ENCODE measurements at places on chromosomes 3 and 15.

- DNase-seq: no peak
Observed at GRCh38 chr3:131850223-131850622, 184.6 kb downstream of the CPNE4 start.

DNA sequence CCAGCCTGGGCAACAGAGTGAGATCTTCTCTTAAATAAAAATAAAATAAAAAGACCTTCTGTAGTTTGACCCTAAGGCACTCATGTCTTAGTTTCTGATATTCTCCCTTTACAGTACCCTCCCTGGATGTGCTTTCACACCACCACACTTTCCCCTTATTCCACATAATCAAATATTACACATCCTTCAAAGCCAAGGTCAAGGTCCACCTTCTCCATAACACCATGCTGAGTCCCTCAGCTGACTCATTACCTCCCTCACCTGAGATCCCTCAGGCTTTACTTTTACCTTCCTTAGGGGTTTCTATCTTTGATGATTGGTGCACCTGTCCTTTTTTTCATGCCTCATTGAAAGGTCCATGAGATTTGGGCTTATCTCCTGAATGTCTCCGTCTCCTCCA is 25.5 kb upstream of the MNS1 start:
- DNase-seq: no peak

DNA sequence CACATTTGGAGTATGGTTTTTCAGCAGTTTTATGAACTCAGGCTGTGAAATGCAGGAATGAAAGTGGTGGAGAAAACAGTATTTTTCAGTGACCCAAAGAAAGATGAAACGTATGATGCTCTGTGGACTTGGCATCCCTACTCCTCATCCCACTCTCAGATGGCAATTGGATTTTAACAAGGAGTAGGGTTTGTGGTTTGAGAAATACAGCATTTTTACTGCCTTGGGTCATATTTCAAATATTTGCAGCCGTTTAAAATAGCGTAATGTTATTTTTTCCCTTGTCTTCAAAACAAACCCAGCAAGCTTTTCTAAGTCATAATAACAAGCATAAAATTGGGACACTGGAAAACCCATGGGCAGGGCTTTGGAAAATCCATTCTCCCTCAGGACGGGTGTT is 117.2 kb upstream of the LRIG1 start:
- no peak for DNase-seq

DNA sequence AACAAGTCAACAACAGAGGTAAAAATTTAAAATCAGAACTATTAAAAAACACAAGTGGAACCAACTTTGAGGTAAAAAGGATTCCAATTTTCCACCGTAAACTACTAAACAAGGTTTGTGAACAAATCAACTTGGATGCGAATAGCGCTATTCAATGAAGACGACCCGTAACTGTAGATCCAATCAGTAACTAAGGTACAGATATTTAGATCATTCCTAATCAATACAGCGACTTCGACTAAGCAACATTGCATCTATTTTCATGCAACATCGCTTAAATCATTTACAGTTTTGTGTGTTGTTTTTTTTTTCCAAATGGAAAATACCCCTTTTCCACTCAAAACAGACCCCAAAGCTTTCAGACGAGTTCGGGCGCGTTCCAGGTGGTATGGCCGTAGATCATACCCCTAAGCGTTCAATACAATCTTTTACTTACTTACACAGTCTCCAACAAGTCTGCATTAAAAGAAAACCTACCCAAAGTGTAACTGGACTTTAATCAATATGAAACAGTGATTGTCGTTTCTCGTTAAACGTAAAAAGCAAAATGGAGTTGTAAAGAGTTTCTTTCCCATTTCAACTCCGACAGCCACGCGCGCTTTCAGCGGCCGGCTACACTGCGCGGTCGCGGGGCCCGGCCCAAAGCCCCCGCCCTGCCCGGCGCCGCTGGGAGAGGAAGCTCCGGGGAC is 786 bp downstream of the RHOA start:
- no peak for DNase-seq

DNA sequence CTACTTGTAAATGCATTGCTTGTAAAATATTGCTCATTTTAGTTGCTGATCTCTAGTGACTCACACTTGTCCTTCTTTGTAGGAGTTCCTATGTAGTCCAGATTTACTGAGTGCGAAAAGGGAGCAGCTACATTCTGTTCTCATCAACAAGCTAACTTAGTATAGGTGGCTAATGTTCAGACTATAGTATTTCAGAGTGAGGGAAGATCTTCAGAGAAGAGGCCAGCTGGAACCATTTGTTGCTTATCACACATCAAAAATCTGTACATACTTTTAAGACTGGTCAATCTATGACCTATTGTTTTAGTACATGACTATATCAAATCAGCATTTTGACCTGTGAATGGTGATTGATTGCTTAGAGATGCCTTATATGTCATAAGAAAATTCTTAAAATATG is 71.3 kb upstream of the THSD4 start:
- no peak for DNase-seq

- DNase-seq: no peak
Observed at GRCh38 chr3:46300461-46300789, 53.5 kb upstream of the CCR2 start.

- no peak for DNase-seq
Observed at GRCh38 chr3:16449369-16449768, 64.1 kb downstream of the RFTN1 start.

GRCh38 chr3:104768886-104769285 is 597.8 kb upstream of the ALCAM start:
- DNase-seq: no peak
